NCI-H774 (cell line): ENCODE measurements at places on chromosomes 4 and X.

- DNase-seq, result no peak
These were observed 89.1 kb downstream of the RAPGEF2 start for GRCh38 chr4:159191989-159192388.

DNA sequence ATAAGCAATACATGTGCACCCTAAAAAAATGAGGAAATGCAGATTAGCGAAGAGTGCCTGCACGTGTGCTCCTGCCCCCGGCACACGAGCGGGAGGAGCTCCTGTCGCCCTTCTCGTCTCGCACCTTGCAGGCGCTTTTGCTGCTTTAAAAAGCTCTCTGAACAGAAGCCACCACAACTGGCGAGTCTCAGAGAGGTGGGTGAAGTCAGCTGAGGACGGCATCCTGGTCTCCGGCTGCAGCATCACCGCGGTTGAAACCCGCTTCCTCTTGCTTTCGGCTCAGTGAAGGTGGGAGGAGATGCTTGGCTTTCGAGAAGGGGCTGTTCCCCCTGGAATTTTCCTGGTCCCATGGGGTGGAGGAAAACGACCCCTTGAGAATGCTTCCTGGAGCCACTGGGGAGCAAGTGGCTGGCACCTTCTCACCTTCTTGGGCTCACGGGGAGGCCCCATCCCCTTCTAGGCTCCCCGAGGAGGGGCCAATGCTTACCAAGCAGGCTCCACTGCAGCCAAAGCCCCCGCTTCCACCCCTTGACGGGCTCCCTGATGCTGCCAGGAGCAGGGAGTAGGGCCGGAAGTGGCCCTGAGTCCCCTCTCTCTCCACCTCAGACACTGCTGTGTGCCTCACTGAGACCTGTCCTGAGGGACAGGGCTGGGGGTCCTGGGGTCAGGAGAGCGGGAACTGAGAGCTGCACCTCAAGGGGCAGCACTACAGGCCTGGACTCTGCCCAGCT, 29.2 kb upstream of the MXD4 start:
- DNase-seq, result no peak

GRCh38 chr4:84622959-84623358, 40.0 kb downstream of the CDS1 start:
- no peak for DNase-seq

DNA sequence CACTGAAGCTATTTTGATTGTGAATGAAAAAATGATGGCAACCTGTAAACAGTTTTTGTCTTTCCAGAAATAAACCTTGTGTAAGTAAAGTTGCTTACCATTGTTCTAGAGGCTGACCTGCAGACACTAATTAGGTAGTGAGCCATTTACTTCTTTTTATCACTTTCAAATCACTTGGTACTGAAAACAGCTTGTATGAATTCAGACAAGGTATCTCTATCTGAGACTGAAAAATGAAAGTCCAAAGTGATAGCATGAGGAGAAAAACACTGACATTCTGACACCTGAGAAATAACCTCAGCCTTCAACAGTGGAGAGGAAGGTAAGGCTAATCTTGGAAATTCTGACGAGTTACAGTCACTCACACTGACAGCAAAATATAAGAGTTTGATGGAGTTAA, 238.8 kb downstream of the GPC3 start:
- no peak for DNase-seq

DNA sequence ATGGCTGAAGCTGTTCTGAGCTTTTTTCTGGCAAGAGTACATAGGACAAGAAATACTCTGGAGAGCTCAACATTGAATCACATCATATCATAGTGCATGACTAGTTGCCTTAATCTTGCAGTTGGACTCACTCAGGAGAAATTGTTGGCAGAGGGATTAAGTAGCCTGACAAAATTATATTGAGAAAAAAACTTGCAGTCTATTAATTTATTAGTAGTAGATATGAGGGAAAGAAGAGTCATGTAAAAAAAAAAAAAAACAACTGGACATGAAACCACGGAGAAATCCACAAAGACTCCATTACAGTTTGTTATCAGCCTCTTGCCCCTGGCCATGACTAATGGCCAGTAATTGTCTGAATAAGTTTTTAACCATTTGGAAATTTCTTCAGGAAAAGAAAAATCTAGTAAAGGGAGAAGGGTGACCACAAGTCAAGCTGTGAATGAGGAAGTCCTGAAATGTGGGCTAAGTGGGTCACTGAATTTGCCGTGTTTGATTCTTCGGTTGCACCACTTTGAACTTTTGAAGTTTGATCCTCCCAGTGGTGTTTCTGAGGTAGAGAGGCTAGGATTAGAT, 45.6 kb downstream of the FHL1 start:
- DNase-seq, result no peak

- no peak for DNase-seq
These were observed 31.7 kb downstream of the RNF212 start for GRCh38 chr4:1081689-1082040.

DNA sequence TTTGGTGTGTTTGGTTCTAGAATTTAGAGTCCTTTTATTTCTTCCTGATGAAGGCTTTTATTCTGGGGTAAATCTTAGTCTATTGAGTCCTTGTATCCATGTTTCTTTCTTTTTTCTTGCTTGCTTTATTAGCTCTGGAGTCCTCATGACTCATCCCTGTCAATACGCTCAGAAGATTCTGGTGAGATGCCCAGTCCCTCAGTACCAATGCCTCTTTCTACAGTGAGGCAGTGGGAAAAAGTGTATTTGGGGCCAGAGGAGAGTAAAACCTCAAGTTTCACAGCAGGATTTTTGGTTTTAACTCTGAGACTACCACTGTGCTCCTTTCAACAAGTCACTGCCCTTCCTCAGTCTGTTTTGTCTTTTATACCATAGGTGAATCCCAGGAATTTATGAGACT, 368.0 kb downstream of the GBA3 start:
- DNase-seq, result no peak

GRCh38 chrX:96433409-96434077, 251.1 kb upstream of the DIAPH2 start:
- no peak for DNase-seq

DNA sequence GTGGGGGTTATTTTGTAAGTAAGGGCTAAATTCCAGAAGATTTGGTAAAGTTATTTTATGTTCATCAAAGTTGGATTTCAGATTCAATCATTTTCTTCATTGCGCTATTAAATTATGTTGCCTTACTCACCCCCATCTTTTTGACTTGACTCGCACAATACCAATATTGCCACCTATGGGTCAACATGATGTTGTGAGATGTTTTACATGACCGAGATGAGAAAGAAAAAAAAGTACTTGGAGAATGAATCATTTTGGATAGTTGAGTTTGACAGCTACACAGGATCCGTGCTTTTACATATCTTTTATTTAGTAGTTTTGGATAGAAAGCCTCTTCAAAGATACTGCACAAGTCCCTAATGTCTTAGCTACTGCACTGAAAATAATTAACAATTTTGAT, 224.2 kb upstream of the EMCN start:
- no peak for DNase-seq

- no peak for DNase-seq
These were observed 108.4 kb upstream of the NOCT start for GRCh38 chr4:138907174-138907573.

DNA sequence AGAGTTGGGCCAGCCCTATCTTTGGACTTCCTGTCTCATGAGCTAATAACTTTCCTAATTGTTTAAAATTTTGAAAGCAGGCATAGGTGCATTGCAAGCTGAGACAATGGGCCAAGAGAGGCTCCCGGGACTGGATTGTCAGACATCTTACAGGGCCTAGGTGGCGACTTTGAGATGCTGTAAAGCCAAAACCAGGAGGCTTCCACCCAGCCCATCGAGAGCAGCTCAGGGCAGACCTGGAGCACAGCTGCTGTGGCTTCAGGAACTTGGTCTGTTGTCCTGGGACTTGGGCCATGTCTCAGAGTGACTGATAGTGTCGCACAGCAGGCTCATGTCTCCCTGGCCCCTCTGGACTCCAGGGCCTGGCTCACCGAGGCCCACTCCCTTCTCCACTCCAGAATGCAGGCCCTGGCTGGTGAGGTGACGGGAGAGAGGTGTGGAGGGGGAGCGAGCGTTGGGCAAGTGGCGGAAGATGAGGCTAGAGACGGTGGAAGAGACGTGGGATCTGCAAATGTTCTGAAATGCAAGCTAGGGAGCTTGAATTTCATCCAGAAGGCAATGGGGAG, 24.1 kb upstream of the MTM1 start:
- DNase-seq, result no peak

DNA sequence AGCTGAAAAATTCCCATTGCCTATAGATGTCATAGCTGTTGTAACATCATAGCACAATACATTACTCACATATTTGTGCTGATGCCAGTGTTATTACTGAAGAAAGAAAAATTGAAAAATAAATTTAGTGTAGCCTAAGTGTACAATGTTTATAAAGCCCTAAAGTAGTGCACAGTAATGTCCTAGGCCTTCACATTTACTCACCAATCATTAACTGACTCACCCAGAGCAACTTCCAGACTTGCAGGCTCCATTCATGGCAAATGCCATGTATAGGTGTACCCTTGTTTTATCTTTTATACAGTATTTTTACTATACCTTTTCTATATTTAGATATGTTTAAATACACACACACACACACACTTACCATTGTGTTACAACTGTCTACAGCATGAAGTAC, 265.4 kb upstream of the MAGEB18 start:
- DNase-seq, result no peak

DNA sequence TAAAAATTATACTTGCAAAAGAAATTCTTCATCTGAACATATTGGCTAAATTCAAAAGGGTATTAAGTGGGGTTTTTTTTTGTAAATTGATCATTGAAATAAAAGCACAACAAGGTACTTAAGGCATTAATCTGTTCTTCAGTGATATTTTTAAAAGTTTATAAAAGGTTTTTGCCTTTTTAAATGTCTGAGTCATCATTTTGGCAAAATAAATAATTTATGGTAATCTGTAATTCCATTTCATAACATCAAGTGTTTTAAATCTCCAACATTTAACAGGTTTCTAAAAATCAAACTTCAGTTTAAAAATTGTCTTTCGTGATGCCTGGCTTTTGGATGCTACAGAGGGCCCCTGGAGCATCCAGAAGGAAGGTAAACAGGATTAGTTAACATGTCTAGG, 27.4 kb downstream of the NLRP2B start:
- no peak for DNase-seq

- no peak for DNase-seq
These were observed 29.9 kb downstream of the TBL1X start for GRCh38 chrX:9494771-9495170.

DNA sequence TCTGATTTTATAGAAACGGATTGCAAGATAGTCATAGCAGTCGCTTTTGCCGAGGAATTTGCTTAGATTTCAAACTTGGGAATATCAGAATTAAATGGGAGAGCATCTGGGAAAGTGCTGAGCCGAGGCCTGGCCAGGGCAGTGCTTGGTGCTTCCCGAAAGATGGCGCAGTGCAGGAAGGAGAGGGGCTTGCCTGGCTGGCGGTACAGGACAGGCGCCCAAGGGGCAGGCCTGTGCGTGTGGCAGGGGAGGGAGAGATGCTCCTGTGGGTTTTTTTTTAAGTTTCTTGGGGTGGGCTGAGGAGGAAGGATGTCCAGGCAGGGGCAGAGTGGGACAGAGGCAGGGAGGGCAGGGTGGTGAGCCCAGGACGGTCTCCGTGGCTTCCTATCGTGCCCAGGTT, 241.1 kb downstream of the AFAP1 start:
- DNase-seq, result no peak

GRCh38 chr4:162865102-162865501, 301.6 kb downstream of the NAF1 start:
- no peak for DNase-seq

DNA sequence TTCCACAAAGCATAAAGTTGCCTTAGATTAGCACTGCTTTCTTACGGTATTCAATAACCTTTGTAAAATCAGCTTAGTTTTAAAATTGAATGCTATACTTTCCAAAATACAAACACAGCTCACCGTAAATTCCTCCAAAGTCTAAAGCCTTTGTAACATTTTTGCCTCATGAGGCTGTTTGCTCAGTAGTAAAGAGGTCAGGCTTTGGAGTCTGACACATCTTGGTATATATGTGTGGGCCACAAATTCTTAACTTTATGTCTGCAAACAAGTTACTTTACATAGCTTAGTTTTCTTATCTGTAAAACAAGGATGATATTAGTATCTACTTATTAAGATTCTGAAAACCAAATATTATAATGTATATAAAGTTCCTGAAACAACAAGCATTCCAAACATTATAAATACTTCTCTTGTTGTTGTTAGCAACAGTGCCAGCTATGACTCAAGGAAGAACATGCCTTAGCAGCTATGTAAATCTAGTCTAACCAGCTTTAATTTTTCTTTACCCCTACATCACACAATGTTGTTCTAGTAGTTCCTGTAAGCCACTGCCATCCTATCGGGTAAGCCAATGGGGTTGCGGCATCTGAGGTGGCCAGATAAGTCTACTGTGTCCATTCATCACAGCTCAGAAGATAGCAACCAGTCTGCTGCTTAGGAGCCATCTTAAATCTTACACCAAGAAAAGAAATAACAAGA, 709.0 kb downstream of the KLHL13 start:
- no peak for DNase-seq

- DNase-seq, result no peak
These were observed 414.4 kb downstream of the SMARCA1 start for GRCh38 chrX:129108936-129109335.

DNA sequence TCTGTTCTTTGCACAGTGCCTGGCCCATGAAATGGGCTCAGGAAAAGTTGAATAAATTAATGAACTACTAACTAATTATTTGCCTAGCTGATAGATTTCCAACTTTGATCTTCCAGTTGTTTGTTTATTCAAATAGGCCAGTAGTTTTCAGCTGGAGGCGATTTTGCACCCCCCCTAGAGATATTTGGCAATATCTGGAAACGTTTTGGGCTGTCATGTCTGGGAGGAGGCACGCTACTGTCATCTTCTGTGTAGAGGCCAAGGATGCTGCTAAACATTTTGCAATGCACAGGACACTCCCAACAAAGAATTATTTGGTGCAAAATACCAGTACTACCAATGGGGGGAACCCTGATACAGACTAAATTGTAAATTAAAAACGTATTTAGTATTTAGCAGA, 81.9 kb downstream of the VCX2 start:
- no peak for DNase-seq

- no peak for DNase-seq
These were observed 1191.8 kb downstream of the ARAP2 start for GRCh38 chr4:35052546-35052945.

- DNase-seq, result peak; percentile 63
These were observed at the start of gene FNIP2 for GRCh38 chr4:158768555-158769174. Gene FNIP2 (plus strand): TSS chr4:158769026. CDS start chr4:158769213, 187 bp downstream.
